ELR (cell line): ENCODE measurements at places on chromosomes 3 and 15.

DNA sequence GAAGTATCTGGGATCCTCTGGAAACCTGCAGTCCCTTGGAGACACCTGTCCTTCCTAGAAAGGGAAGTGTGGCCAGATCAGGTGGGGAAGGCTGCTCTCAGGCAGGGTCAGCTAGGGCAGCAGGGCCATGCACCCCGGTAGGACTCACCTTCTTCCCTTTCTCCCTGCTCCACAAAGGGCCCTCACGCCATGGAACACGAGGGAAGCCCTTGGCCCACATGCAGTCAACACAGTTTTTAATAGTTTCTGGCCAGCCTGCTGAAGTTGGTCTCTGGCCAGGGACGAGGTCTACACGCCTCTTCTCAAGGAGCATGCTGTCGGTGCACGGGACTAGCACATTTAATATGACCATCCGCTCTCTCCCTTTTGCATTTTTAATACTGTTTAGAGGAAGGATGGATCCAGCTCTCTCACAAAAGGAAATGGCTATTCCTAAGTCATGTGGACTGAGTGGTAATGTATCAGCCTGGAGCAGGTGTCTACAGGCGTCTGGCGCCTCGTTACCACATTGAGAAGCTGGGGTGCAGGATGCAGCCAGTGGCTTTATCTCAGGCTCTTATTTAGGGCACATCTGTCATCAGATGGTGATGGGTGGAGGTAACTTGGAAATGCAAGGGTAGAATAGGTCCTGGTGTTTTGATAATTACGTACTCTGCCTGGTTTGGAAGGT is 153.9 kb downstream of the KLF13 start:
- DNase-seq = no peak

- DNase-seq = peak; percentile 34
Measured at GRCh38 chr3:12629560-12629959, 34.4 kb downstream of the RAF1 start.

DNA sequence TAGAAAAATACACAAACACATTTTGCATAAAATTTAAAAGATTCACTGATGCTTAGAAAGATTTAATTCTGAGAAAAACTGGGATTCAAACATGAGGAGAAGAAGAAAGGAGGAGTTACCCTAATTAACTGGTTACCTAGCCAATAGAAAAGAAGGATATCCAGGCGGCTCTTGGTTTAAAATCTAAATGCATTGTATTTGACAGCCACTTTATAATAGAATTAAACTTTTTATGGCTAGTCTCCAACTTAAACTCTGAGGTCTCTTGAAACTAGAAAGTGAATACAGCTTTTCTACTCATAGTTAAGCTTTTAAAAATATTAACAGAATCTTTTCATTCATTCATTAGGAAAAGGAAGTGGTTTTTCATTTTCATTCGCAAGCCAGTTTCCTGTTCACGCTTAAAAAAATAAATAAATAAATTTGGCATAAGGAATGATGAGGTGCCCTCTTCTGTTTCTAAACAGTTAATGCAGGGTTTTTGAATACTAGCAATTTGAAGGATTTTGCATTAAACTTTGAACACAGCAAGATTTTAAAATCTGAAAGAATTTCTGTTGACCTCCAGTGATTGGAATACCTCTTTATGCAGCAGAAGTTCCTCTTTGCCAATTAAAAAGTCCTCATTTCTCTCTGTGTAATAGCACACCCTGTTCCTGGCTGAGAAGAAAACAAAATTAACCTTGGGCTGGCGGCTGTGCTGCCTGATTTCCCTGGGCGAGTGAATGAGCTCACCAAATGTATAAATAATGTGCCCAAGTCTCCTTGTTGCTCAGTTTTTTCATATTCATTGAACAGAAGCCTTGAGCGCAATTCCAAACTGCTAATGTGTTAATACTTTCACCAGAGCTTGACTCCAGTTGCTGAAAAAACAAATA is 105.1 kb downstream of the ZMAT3 start:
- DNase-seq = peak; percentile 71

DNA sequence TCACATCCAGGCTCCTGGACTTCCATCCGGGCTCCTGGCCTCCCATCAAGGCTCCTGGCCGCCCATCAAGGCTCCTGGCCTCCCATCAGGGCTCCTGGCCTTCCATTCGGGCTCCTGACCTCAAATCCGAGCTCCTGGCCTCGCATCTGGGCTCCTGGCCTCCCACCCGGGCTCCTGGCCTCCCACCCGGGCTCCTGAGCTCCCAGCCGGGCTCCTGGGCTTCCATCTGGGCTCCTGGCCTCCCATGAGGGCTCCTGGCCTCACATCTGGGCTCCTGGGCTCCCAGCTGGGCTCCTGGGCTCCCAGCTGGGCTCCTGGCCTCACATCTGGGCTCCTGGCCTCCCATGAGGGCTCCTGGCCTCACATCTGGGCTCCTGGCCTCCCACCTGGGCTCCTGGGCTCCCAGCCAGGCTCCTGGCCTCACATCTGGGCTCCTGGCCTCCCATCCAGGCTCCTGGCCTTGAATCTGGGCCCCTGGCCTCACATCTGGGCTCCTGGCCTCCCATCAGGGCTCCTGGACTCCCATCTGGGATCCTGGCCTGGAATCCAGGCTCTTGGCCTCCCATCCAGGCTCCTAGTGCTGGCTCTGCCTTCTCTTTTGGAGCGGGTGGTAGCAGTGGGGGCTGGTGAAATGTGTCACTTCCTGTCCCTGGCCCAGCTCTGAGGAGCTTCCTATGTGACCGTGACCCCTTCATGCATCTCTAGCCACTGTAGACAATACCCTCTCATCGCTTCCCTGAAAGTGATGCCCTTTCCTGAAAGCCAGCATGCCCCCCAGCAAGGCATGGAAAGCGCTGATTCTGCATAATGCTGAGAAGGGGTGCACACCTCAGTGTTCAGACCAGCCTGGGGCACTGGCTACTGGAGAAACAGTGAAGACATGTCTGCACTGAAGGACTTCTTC is 62.7 kb upstream of the BLM start:
- DNase-seq = peak; percentile 41

- no peak for DNase-seq
Measured at GRCh38 chr3:72203613-72204349, 418.8 kb upstream of the PROK2 start.

GRCh38 chr3:188528396-188528795 is 374.4 kb downstream of the LPP start:
- no peak for DNase-seq

GRCh38 chr3:11212299-11212608 is 58.0 kb downstream of the HRH1 start:
- DNase-seq = peak; percentile 80

DNA sequence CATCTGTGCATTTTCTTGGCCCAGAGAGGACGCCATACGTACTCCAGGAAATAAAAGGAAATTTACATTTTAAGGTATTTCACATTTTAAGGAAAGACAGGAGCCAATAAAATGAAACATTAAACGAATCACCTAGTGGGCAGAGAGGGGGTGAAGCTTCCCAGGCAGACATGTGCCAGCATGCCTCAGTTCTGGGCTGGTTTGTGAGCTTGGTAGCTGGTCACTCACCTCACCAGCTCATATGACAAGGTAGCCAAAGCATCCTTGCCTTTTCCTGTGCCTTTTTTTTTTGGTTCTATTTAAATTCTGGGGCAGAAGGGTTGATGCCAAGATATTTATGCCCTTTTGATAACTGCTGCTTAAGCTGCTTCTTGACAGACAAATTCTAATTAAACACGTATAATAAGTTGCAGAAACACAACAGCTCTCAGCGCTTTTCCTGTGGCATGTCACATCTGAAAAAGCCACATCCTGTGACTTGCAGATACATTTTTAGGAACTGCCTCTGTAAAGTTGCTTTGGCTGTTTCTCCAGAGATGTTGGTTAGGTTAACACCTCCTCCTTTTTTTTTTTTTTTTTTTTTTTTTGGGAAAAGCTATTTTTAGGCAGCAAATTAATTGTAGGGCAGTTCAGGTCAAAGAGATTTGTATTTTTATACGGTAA is 218.6 kb downstream of the PDCD6IP start:
- DNase-seq = no peak

DNA sequence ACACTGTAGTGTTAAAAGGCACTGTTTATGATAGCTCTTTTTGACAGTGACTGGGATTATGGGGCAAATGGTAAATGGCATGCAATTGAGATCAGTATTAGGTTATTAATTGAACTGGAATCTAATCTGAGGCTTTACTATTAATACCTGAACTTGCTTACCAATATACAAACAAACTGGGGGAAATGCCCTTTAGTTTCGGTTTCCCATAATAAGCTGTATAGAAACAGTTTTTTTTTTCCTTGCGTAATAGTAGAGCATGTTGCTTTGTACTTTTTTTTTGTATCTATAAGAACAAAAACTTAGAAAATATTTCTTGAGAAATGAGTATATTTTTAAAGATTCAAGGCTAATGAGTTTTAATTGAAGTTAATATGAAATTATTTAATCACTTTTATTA is 95.0 kb downstream of the FNDC3B start:
- no peak for DNase-seq

DNA sequence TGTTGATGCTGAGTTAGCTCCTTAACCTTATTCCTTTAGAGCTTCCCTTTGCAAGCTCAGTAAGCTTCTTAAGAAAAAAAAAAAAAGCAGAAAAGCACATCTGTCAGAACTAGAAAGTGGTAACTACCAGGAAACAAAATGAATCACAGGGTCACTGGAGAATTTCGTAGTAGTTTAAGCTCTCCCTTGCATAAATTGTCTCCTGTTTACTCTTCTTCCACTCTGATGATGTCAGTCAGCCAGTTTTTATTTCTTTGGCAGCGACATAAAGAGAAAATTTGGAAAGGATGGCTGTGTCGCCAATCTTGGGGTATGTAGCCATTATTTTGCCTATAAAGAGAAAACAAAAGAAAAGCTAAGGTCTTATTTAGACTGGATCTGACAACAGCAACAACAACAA is 3.2 kb upstream of the GABRR3 start:
- no peak for DNase-seq

DNA sequence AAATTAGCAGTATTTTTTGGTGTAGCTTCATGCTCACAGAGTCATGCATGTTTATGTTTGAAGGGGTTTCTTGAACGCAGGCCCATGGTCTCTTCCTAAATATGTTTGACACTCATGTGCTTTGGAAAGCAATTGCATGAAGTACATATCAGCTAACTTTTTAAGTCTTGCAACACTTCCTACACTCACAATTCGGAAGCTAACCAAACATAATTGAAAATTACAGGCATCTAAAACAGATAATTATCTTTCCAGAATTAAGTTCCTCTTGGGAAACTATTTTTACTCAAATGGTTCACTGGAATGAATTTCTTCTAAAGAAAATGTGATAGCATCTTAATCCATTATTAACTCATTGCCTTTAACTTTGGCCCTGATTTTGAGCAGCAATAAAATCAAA is 438.9 kb downstream of the RAP2B start:
- no peak for DNase-seq

- DNase-seq = no peak
Measured at GRCh38 chr15:88083811-88084760, 172.5 kb downstream of the NTRK3 start.

DNA sequence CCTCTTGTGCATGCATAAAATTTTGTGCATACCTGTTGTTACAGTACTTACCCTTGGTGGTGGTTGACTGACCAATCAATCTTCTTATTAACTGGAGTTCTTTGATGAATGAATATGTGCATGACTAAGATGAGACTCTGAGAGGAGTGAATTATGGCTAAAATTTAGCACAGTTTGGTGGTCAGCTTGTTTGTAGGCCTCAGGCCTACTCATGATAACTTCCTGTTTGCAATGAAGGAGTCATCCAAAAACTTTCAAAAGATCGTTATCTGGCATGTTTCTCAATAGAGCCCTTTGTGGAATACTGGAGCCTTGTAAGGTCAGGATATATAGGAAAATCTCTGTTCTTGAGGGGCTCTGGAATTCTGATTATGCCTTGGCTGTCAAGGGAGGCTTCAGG is 66.5 kb downstream of the LEKR1 start:
- peak; percentile 97 for DNase-seq
